Ecto neural progenitor cell (in vitro differentiated cells): ENCODE measurements at places on chromosomes 6 and 20.

DNA sequence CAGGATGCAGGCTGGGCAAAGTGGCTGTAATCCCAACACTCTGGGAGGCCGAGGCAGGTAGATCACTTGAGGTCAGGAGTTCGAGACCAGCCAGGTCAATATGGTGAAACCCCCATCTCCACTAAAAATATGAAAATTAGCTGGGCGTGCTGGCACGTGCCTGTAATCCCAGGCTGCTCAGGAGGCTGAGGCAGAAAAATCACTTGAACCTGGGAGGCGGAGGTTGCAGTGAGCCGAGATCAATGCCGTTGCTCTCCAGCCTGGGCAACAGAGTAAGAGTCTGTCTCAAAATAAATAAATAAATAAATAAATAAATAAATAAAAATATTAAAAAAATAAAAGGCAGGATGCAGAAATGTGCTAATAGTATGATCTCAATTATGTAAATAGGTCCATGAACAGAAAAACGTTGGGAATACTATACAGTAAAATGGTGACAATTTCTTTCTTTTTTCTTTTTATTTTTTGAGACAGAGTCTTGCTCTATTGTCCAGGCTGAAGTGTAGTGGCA lies 8.4 kb upstream of the CBFA2T2 start:
- DNase-seq: no peak

DNA sequence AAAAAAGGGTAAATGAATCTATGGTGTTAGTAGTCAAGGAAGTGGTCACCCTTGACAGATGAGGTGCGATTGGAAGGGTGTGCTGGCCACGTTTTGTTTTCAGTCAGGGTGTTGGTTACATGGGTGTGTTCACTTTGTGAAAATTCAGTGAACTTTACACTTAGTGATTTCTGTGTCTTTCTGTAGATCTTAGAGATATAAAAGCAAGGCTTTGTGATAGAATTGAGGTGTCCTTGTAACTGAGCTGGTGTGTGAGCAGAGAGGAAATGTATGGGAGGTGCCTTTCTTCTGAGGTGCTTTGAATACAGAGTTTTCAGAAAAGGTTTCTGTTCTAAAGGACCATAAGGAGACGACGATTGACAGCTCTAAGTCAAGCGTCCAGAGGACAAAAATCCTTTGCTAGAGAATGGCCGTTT lies 90.5 kb downstream of the SAMD3 start:
- DNase-seq: no peak

GRCh38 chr20:57166568-57167291 lies 99.7 kb downstream of the BMP7 start:
- no peak for DNase-seq

- peak; percentile 74 for DNase-seq
Observed at GRCh38 chr6:106510090-106510970, 119.0 kb downstream of the RTN4IP1 start.

GRCh38 chr20:19620446-19620845 lies 137.6 kb upstream of the RIN2 start:
- DNase-seq: no peak
